Endothelial cell of umbilical vein (primary cell): ENCODE measurements at places on chromosomes 12 and 14. TPM values are rescaled to one million over a fixed set of nuclear protein-coding genes. Genes with fewer than 3 reads are reported as not detected.

SPIC gene
- not detected in 2 replicates for total RNA-seq

DNA sequence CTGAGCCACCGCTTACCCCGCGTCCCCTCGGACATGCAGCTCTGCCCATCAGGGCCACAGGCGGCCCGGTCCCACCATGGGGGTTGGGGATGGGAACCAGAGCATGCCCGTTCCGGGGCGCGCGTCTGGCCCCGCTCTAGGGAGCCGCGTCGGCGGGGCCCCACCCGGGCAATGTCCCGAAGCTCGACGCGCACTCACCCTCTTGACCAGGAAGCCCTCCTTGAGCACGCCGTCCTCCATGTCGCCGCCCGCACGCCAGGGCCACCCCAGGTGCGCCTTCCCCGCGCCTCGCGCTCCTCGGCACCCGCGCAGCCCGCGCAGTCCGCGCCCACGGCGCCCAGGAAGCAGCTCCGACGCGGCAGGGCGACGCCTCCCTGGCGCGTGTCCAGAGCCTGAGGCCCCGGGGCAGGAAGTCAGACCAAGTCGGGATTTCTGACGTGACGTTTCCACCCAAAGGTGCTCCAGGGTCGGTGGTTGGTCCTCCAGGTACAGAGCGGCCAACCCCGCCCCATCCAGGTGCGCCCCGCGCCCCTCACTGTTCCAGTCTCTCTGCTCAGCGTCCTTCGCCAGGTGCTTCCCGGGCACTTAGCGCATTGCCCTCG is at the start of gene PLEK2:
Gene PLEK2 (minus strand): TSS at position 346 of the 602 bp plus-strand sequence. CDS start 106 bp downstream, at position 240.
- no peak within 1 kb of the TSS for H3K27ac ChIP-seq
- no peak for DNase-seq
- no peaks in the 10 kb centered on the region for H3K36me3 ChIP-seq
- peaks cover 19% of the 10 kb centered on the region for H3K4me1 ChIP-seq
- H3K27me3 ChIP-seq: no peaks in the 10 kb centered on the region

- no peaks in the 10 kb centered on the region for H3K27me3 ChIP-seq
- H3K27ac ChIP-seq: no peak overlapping the region
- no peak overlapping the region for H3K4me3 ChIP-seq
- H3K4me1 ChIP-seq: no peaks in the 10 kb centered on the region
- no peaks in the 10 kb centered on the region for H3K36me3 ChIP-seq
These were observed 155.5 kb downstream of the SYT1 start for GRCh38 chr12:79020106-79020505.

GRCh38 chr12:40614923-40615322 is 77.3 kb upstream of the CNTN1 start:
- no peak overlapping the region for H3K27ac ChIP-seq
- H3K27me3 ChIP-seq: no peaks in the 10 kb centered on the region
- H3K4me3 ChIP-seq: no peak overlapping the region

PRPF39 gene
- 36.3 and 44.4 TPM in 2 replicates for total RNA-seq

DNA sequence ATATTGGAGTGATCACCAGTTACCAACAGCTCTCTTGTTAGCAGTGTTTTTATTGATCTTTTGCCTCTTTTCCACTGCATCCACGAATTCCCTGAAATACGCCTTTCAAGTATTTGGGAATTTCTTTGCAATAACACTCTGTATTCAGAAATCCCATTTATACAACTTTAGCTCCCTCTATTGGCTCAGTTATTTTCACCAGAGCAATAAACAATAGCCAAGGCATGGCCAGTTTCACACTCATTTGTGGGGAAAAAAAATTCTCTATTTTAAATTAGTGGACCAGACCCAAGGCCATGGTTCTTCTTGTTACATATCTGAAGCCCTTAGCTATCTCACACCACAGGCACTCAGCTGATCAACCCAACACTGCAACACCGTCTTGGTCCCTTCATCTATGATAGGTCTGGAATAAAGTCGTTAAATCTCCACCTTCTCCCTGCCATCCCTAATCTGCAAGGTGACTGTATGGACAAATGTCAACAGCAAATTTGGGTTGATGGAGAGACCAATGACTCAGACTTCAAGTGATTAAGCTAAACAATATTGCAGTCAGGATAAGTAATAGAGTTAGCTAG is 92.4 kb upstream of the TMEM260 start:
- H3K36me3 ChIP-seq: no peaks in the 10 kb centered on the region
- no peak overlapping the region for H3K4me3 ChIP-seq
- peaks cover 3% of the 10 kb centered on the region for H3K27me3 ChIP-seq
- no peak overlapping the region for H3K27ac ChIP-seq
- no peaks in the 10 kb centered on the region for H3K4me1 ChIP-seq

GRCh38 chr14:20775901-20776300 is 5.2 kb upstream of the RNASE6 start:
- no peak overlapping the region for H3K4me3 ChIP-seq
- no peak for DNase-seq
- H3K27me3 ChIP-seq: peaks cover 43% of the 10 kb centered on the region
- H3K4me1 ChIP-seq: peaks cover under 1% of the 10 kb centered on the region

CLEC4C gene
- not detected in 2 replicates for total RNA-seq

- no peak overlapping the region for H3K27ac ChIP-seq
- no peak for DNase-seq
- no peaks in the 10 kb centered on the region for H3K36me3 ChIP-seq
- H3K4me1 ChIP-seq: no peaks in the 10 kb centered on the region
- peaks cover 3% of the 10 kb centered on the region for H3K27me3 ChIP-seq
These were observed 88.5 kb upstream of the METAP2 start for GRCh38 chr12:95385246-95386035.

SIX1 gene
- total RNA-seq: 0.40 and 0.55 TPM in 2 replicates
